M059J (cell line): ENCODE measurements at places on chromosomes 5 and 9.

DNA sequence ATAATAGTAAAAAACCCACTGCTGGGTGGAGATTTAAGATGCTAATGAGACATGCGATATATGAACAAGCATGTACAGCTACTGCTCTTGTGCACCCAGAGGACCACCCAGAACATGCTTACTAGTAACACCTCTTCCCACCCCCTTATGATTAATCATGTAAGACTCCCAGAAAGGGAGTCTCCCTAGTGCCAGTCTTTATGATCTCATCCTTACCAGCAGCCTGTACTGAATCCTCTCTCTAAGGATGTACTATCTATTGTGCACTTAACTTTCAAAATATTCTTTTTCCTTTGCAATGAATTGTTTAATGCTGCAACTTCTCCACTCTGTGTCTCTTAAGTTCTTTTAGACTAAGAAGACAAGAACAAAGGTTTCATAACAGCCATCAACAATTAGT lies 9.1 kb upstream of the MAT2B start:
- no peak for DNase-seq

DNA sequence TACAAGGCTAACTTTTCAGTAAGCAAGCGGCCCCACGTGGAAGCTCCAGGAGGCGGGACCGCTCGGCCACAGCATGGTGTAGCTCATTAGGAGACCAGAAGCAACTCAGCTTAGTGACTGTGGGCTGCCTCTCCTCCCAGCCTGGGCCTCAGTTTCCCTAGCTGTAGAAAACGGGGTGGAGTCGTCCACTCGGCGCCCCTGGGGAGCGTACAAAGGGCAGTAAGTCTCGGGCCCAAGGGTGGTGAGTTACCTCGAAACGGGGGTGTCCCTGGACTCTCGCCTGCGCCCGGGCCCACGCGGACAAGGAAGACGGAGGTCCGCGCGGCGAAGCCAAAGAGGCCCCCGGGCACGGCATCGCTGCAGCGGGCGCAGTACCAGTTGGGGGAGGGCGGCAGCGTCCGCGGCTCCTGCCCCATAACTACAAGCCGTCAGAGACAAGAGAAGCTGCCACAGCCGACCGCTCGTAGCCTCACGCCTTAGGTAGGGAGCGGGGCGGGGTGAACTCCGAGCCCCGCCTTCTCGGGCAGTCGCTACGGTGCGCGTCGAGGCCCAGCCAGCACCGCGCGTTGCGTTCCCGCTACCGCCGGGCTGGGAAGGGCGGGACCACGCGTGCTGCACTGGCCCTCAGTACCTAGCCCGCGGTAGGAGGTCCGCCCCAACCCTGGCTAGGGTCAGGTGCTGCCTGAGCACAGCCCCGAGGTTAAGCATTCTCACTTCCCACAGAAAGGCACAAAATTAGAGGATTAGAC lies at the start of gene GEMIN5:
Gene GEMIN5, minus strand, starts transcription at position 494 of the 749 bp plus-strand sequence. Its CDS starts 78 bp downstream, at position 416.
- DNase-seq: peak; percentile 83

DNA sequence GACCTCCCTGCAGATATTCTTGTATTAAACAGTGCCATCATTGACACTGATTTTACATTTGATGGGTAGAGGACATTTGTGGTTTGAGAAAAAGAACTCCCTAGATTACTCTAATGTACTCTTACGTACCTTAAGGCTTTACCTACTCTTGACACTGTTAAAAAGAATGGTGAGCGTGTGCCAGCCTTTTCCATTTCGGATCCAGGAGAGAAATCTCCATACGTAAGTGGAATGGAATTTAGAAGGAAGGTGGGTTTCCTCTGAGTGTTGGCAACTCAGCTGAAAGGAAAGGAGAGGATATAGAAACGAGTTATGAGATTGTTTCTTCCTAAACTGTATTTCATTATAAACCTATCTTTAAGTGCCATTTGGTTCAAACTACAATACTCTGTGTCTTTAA lies 40.9 kb downstream of the TNPO1 start:
- no peak for DNase-seq

DNA sequence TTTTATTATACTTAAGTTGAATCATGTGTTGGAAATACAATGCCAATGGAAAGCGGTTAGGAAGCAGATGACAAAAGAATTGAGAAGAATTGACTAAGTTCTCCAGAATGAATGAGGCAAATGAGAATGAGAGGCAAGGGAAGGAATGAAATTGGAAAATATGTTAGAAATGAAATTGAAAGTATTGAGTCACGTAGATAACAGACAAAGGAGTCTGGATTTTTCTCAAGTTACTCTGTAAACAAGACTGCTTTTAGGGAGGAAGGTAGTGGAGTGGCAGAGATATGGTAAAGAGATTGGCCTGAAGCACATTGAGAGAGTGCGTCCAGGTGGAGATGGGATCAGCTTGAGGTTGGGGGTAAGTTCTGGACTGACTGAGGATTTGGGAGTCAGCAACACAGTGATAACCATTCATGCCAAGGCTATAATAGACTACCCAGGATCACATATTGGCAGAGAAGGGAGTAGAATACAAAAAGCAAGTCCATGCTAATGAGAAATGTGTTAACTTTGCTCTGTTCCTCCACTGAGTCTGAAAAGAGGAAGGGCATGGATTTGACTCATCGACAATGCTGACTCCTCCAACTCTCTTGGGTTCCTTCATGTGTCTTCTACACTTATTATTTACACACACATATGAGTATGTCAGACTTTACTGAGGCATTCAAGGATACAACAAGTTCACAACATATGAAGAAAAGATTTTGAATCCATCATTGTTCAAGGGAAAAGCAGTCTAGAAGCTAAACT lies 814.2 kb upstream of the ZNF608 start:
- peak; percentile 45 for DNase-seq

DNA sequence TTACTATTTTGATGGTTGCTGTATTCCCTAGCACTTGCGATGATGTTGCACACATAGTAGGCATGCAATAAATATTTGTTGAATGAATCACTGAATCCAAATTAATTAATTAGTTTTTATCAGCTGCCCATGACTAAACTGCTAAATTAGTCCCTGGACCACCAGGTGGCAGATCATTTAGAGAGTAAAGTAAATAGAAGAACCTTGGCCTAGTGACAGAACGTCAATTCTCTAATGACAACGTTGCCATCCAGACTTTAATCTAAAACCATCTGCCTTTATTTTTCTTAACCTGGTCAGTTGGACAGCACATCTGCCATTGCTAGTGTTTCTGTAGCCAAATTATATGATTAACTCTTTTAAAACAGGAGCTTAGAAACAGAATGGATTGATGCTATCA lies 457.5 kb downstream of the KIF4B start:
- no peak for DNase-seq

GRCh38 chr5:140113180-140113698 lies 670 bp upstream of the PURA start:
- no peak for DNase-seq

DNA sequence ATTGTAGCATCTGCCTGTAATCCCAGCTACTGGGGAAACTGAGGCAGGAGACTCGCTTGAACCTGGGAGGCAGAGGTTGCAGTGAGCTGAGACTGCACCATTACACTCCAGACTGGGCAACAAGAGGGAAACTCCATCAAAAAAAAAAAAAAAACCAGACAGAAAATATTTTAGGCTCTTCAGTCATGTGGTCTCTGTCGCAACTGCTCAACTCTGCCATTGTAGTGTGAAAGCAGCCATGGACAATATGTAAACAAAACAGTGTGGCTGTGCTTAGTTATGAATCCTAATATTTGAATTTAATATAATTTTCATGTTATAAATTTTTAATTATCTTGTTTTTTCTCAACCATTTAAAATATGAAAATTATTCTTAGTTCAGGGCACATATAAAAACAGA lies 38.4 kb downstream of the ZFAND5 start:
- no peak for DNase-seq

DNA sequence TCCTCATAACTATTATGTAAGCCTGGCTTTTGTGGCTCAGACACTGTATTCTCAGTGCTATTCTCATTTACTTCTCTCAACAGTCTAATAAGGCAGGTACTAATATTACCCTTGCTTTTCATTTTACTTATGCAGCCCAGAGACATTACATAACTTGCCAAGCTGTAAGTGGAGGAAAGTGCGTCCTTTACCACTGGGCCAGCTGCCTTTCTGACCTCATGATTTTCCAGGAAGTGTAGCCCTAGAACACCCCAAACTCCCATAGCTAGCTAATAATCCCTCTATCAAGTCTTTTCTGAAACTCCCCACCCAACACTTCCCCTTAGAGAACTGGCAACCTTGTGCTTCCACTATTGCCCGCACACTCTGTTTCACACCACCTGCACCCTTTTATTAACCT lies 192.9 kb upstream of the HMHB1 start:
- no peak for DNase-seq

DNA sequence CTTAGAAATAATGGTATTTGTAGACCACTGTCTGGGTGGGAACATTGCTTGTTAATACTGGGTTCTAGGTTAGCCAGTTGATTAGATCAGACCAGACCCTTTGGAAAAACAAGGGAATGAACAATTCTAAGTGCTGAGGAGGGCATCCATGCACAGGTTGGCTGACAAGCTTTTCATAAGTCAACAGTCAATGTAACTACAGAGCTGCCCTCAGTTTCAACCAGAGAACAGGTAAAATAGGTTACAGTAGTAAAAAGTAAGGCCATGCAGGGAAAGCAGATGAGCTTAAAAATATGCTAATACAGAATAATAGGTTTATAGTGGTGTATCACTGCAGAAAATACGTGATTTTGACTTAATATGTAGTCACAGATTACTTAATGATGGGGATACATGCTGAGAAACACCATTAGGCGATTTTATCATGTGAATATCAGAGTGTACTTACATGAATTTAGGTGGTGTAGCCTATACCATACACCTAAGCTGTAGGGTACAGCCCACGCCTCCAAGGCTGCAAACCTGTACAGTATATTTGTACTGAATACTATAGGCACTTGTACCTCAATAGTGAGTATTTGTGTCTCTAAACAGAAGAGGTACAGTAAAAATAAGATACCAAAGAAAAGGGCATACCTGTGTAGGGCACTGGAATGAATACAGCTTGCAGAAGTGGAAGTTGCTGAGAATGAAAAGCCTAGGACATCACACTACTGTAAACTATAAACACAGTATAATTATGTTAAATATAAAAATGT lies 6.1 kb upstream of the FGF18 start:
- DNase-seq: no peak

DNA sequence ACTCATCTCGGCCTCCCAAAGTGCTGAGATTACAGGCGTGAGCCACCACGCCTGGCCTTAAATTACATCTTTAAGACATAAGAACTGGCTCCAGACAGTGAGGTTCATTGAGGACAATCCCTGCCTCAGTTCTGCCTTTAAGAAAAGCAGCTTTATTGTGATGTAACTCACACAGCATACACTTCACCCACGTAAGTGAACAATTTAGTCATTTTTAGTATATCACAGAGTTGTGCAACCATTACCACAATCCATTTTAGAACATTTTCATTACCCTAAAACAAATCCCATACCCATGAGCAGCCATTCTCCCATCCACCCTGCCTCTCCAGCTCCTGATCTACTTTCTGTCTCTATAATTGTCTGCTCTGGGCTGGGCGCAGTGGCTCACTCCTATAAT lies 24.0 kb upstream of the LTC4S start:
- DNase-seq: no peak

DNA sequence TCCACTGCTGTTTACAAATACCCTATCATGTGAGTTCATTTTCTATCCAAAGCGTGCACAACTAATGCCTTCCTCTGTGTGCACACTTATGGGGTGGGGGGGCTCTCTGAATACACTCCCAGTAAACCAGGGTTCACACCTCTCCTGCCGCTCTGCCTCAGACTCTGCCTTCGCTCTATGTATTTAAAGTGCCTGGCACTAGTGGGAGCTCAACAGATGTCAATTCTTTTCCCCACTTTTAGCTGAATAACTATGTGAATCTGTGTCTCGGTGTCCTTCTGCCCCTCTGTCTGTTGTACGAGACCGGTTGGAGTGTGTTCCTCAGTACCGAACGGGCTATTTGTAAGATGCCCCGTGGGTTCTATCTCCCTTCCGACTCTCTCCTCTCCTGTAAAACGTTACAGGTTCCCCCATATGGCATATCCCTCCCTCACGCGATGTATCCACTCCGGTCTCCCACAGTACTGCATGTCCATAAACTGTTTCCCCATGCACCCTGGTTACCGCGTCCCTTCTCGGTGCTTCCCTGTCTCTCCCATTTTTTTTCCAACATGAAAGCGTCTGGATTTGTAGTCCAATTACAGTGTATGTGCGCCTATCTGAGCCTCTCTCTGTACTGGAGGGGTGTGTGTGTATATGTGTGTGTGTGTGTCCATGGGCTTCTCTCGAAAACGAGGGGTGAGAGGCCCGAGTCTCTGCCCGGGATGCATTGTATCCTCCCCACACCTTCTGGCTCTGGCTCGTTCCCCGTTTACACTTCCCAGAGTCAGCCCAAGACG lies 1.6 kb downstream of the ELL2 start:
- peak; percentile 33 for DNase-seq

DNA sequence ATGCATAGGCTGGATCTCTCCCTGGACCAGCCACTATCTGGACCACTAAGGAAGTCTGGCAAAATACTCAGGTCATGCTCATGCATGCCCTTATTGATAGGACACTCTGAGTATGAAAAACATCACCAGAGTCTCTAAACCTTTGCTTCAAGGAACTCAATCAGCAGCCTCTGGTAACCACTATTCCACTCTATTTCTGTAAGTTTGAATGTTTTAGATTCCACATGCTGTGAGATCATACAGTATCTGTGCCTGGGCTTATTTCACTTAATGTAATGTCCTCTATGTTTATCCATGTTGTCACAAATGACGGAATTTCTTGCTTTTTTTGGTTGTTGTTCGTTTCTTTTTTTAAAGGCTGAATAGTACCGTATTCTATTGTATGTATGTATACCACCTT lies 68.3 kb downstream of the TARS1 start:
- DNase-seq: no peak

DNA sequence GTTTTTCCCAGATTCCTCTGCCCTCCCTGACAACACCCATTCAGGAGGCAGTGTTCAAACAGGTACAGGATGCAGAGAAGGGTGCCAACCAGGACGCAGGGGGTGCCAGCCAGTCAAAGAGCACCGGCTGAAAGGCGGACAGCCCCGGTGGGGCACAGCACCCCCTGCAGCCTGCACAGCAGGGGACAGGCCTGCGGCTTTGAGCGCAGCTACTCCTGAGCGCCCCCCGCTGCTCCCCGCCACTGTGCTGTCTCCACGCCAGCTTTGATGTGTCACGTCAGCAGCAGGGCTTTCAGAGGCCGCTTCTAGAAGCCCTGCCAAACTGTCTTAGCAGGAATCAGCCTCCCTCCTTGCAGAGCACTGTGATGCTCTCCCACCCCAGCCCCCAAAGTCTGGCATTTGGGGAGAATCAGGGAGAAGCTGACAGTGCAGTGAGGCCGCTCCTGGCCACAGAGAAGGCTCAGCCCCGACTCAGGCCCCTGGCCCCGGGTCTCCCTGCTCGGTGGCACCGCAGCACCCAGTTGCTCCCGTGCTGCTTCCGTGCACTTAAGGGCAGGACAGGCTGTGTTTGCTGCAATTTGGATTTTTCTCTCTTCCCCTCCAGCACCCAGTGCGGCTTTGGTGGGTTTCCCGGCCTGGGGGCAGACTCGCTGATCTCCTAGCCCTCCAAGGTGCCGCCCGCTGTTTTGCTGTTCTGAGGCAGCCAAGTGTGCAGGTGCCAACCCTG lies 20.3 kb downstream of the AK8 start:
- no peak for DNase-seq
